ENCODE measurements at places on chromosomes 4 and X.
A peak's percentile ranks its signal among the peaks of the same experiment; 100 is the strongest.

DNA sequence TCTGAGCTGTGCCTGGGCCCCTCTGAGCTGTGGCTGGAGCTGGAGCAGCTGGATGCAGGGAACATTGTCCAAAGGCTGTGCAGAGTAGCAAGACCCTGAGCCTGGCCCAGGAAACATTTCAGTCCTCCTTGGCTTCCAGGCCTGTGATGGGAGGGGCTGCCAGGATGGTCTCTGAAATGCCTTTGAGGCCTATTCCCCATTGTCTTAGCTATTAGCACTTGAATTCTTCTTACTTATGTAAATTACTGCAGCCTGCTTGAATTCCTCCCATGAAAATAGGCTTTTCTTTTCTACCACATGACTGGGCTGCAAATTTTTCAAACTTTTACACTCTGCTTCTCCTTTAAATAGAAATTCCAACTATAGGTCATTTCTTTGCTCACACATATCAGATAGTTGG lies 349.8 kb upstream of the KLHL4 start:
- DNase-seq = no peak

GRCh38 chr4:53592686-53593501 lies 1.6 kb upstream of the LNX1 start:
- DNase-seq = no peak

- no peak for DNase-seq
Observed at GRCh38 chr4:155565776-155566175, 100.9 kb upstream of the GUCY1A1 start.

GRCh38 chrX:76538860-76539259 lies 111.3 kb downstream of the MAGEE1 start:
- DNase-seq = no peak

- no peak for DNase-seq
Observed at GRCh38 chr4:11663114-11663513, 234.4 kb upstream of the HS3ST1 start.

DNA sequence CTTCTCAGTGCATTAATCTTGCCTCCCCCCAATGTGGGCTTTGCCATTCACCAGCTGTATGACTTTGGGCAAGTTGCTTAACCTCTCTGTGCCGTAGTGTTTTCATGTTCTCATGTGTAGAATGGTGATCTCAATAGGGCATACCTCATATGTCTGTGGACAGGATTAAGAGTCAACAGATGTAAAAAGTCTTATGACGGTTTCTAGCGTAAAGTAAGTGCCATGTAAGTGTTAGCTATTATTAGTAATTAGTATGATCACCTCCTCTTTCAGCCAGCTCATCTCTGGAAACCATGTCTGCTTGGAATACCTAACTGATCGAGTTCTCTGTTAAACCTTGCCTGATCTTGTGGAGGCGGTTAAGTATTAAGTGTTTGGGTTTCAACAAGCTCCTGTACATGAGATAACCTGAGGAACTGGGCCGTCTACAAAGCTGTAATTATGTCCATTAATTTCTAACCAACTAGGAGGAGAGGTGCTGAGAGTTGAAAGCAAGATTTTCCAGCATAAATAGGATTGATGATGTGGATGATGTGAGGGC lies 66.3 kb downstream of the TSC22D3 start:
- DNase-seq = no peak

GRCh38 chr4:96342790-96343455 lies 503.0 kb downstream of the PDHA2 start:
- no peak for DNase-seq

DNA sequence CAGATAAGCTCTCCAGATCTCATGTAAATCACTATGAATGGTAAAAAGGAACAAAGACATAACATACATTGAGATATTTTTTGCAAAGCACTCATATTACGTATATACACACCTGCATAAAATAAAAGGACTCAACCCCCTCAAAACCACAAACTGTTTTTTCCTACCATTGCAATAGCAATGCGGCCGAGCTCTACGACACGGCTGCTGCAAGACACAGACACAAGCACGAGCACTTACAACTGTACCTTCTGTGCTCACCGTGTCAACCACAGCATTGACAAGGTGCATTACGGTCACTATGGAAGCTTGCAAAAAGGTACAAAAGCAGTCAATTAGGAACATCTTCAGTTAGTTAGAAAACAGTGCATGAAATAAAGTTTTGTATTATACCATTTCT lies 37.1 kb upstream of the MTNR1A start:
- no peak for DNase-seq

DNA sequence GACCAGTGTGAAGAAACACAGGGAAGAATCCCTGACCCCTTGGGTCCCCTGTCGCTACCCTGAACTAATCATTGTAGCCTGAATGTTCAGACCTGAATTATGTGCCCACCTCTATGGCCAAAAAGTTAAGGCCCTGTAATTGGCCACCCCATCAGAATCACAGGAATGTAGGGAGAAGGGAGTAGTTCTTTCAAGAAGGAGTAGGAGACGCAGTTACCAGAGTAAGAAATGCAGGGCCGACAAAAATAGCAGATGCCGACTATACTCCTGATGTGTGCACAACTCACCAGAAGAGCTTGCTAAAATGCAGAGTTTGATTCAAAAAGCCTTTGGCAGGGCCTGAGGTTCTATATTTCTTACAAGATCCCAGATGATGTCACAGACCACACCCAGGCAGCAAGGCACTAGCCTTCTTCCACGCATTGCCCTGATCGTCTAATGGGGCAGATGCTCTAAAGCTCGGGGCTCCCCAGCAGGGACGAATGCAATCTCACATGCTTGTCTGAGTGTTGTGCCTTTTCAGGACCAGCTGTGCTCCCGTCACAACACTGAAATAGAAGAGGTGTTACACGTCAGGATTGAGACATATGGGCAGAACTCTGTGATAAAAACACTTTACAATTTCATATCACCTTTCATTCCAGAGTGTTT lies 161.0 kb upstream of the FAM241A start:
- DNase-seq = no peak

DNA sequence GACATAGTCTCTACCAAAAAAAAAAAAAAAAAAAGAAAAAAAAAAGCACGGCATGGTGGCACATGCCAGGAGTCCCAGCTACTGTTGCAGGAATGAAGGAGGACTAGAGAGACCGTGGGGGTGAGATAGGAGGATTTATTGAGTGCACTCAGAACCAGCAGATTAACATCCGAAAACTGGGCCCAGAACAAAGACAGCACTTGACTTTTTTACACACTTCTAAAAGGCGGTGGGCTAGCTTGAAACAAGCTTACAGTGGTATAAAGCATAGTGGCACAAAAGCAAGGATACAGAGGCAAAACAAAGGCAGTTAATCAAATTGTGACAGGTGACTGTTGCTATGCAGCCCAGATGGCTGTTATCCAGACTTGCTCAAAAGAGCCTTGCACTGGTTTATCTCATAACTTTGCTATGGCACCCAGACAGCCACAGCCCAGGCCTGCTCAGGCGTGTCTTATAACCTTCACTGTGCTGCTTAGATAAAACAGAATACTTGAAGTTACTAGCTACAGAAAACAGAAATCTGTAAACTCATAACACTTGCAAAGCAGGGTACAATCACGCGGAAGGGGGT lies 9.9 kb upstream of the PI4K2B start:
- DNase-seq = peak; percentile 12
